ENCODE measurements at places on chromosomes 4 and X.

GRCh38 chrX:57156397-57157049, 19.3 kb upstream of the SPIN2A start:
- DNase-seq = no peak

- no peak for DNase-seq
Observed at GRCh38 chr4:182593864-182594263, 323.3 kb downstream of the DCTD start.

- DNase-seq = no peak
Observed at GRCh38 chr4:121278811-121279368, 101.9 kb downstream of the QRFPR start.

DNA sequence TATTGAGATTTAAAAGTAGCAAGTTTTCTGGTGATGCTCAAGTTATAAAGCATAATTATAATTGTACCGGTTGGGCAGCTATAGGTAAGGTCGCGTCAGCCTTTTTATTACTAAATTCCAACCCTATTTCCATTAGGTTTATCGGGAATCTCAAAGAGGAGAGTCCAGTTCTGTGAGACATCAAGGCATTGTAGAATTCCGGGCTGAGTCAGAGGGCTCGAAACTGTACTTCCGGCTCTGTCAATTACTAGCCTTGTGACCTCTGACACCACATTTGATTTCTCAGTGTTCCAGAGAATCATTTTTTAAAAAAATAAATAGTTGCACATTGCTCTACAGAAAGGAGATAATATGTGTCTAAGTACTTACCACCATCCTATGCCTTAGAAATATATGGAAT, 4.3 kb downstream of the IL1RAPL1 start:
- no peak for DNase-seq

DNA sequence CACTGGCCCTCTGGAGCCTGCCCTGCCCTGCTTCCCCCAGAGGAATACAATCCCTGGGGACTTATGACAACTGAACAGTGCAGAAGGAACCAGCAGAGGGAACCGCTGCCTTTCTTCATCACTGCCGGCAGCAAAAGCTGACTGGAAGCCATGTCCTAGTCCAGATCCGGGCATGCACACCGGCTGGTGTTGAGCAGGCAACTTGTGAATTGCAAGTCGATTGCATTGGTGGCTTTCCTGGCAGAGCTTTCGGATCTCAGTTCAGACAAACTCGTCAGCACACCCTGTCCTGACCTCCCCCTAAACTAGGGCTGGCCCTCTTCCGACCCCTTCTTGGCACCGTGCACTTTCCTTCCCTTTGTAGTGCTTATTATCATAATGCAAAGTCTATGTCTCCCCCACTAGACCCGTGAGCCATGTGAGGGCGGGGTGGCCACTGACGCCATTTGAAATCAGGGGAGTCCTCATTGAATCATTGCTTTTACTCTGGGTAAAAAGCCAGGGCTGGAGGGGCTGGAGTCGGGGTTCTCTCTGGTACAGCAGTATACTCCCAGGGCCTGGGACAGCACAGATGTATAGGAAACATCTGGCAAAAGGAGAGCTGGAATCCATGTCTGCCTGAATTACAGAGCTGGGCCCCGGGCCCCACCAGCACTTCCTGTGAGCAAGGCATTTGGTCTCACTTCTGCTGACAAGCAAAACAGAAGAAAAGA, 1.8 kb downstream of the ARHGAP4 start:
- no peak for DNase-seq
